Glutamatergic neuron (in vitro differentiated cells): ENCODE measurements at places on chromosomes 16 and 17.

- no peak overlapping the region for H3K4me3 ChIP-seq
- H3K27ac ChIP-seq: no peak overlapping the region
- H3K36me3 ChIP-seq: peaks cover 4% of the 10 kb centered on the region
- peaks cover 21% of the 10 kb centered on the region for H3K4me1 ChIP-seq
These were observed 394.9 kb upstream of the SALL1 start for GRCh38 chr16:51545951-51546350.

GRCh38 chr17:4852567-4853207 lies 19.5 kb downstream of the MINK1 start:
- no peaks in the 10 kb centered on the region for H3K36me3 ChIP-seq
- DNase-seq: no peak
- H3K4me3 ChIP-seq: no peak overlapping the region
- H3K4me1 ChIP-seq: peaks cover 37% of the 10 kb centered on the region
- H3K27me3 ChIP-seq: peaks cover 15% of the 10 kb centered on the region
- peak overlapping the region; percentile 9 for H3K27ac ChIP-seq

DNA sequence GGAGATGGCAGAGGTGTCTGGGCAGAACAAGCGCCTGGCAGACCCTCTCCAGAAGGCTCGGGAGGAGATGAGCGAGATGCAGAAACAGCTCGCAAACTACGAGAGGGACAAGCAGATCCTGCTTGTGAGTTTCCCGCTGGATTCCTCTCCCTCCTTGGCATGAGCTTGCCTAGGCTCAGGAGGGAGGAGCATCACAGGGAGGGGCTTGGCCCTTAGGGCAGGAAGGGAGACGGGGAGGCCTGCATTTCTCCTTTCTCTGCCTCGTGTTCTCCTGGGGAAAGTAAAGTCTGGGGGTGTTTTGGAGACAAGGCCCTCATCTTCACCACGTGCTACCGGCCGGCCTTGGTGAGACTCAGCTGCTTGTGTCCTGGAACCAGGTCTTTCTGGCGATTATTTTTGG lies 18.0 kb upstream of the DBNDD1 start:
- no peak overlapping the region for H3K4me3 ChIP-seq
- no peak for DNase-seq
- peaks cover 18% of the 10 kb centered on the region for H3K27me3 ChIP-seq

GRCh38 chr17:61816538-61816937 lies 46.8 kb downstream of the BRIP1 start:
- H3K4me1 ChIP-seq: no peaks in the 10 kb centered on the region
- no peak for DNase-seq
- H3K4me3 ChIP-seq: no peak overlapping the region
- H3K27me3 ChIP-seq: no peaks in the 10 kb centered on the region

- no peaks in the 10 kb centered on the region for H3K36me3 ChIP-seq
- no peak overlapping the region for H3K4me3 ChIP-seq
- H3K27me3 ChIP-seq: peaks cover 4% of the 10 kb centered on the region
- H3K27ac ChIP-seq: peak overlapping the region; percentile 19
These were observed 25.6 kb upstream of the CRISPLD2 start for GRCh38 chr16:84794186-84794585.

GRCh38 chr17:44012391-44012790 lies 2.4 kb downstream of the TMEM101 start:
- H3K4me3 ChIP-seq: no peak overlapping the region
- H3K27ac ChIP-seq: no peak overlapping the region
- H3K27me3 ChIP-seq: peaks cover 6% of the 10 kb centered on the region
- H3K4me1 ChIP-seq: peaks cover 3% of the 10 kb centered on the region

- H3K36me3 ChIP-seq: no peaks in the 10 kb centered on the region
- peaks cover 8% of the 10 kb centered on the region for H3K4me1 ChIP-seq
- DNase-seq: no peak
These were observed 361 bp downstream of the UQCRC2 start for GRCh38 chr16:21953541-21953902.

DNA sequence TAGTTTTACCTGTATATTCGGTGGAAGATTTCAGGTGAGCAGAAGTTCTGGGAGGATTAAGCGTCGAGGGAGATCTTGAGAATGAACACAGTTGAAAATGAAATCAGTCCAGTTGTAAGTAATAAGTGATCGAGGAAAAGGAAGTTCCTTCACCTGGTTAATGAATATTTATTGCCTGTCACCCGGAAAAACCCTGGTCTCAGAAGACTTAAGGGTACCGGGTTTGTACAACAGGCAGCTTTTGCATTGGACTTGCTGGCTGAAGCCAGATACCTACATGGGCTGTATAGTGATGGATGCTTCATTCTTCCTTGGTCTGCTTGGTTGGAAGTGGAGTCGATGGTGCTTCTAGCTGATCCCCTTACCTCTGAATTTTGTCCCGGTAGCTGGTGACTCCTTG lies 72.7 kb downstream of the PRKCA start:
- H3K27ac ChIP-seq: no peak overlapping the region
- no peak for DNase-seq
- H3K27me3 ChIP-seq: no peaks in the 10 kb centered on the region
- H3K36me3 ChIP-seq: no peaks in the 10 kb centered on the region
- H3K4me3 ChIP-seq: no peak overlapping the region
- H3K4me1 ChIP-seq: peaks cover 4% of the 10 kb centered on the region

DNA sequence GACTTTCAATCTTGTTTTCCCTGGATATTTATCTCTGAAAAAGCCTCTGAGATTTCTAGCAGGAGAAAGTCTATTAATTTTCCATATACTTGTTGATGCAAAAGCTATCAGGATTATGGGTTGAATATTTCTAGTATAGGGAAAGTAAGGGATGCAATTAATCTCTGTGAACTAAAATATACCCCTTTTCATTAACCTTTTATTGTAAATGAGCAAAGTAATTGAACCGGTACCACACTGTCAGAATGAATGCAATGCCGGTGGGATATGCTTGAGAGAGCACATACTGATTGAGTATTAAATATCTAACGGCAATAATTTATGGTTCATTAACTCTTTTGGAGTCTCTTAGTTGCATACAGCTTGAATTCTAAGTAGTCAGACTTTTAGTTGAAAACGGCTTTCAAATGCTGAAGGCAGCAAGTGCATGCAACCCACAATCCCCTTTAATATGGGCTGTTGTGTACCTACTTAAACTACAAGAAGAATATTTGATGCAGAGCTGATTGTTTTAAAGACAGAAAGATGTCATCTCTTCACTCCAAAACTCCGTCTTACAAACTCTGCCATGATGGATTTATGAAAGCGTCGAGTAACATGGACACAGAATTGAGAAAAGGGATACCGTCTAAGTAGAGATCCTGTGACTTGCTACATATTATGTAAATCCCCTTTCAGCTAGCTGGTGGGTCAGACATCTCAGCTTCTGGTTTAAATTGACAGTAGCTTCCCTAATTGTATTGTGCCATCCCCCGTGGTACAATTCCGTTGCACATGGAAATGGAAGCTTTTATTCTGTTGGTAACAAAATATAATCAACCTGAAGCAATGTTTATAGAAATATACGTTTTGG lies 141.3 kb upstream of the CDH8 start:
- no peak overlapping the region for H3K4me3 ChIP-seq
- H3K4me1 ChIP-seq: no peaks in the 10 kb centered on the region
- DNase-seq: no peak
- no peak overlapping the region for H3K27ac ChIP-seq
- no peaks in the 10 kb centered on the region for H3K36me3 ChIP-seq

DNA sequence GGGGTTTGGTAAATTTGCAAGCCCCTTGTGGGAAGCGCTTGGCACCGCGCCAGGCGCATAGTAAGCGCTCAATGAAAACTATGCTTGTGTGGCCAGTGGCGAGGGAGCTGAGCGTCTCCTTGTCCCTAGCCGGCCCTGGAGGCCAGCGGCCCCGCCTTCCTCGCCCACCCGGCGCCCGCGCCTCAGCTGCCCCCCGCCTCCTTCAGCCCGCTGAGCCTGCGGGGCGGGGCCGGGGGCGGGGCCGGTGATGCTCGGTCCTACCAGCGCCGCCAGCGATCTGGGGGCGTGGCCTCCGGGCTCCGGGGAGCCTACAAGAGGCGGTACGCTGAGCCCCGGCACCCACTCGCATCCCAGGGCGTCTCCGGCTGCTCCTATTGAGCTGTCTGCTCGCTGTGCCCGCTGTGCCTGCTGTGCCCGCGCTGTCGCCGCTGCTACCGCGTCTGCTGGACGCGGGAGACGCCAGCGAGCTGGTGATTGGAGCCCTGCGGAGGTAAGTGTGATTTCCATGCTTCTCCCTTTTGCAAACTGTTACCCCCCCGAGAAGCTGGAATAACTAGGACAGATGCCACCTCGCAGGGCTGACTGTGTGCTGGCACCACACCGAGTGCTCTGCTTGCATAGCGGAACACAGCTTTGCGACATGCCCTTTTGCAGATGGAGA lies at the start of gene CRISPLD2:
CRISPLD2 (plus strand) TSS at position 342 of the 661 bp plus-strand sequence. CDS start 18,511 bp downstream, outside the sequence.
- H3K36me3 ChIP-seq: peaks cover 6% of the 10 kb centered on the region
- H3K27ac ChIP-seq: peak within 1 kb of the TSS; percentile 65
- peaks cover 13% of the 10 kb centered on the region for H3K4me1 ChIP-seq

DNA sequence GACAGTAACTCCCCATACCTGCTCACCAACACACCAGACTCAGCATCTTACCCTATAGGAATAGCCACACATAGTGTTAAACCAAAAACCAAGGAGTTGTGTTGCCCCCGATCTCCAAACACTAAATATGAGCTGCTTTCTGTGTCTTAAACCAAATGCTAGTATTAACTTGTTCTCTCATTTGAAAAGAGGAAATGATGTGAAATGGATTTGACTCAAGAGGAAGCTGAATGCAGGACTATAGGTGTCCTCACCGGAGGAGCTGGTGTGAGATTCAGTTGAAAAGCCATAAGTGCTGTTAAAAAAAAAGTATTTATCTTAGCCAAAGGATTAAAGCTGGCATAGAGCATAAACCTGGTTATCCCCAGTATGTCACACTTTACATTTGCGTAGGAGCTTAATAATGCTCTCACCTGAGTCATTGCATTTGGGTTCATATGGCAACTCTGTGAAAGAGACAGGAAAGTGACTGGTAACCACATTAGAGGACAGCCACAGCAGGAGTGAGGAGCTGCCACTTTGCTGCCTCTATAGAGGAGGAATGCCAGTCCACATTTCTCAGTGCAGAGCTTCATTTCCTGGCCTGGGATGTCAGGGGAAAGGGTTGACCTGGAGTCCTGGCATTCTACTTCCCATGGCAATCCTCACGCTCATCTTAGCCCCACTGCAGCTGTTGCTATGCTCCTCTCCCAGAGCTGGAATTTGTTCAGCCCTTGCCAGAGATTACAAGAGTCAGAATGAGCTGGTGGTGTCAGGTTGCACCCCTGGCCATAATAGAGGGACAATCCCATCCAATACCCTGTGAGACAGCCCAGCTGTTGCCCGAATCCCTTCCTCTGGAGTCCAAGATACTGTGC lies 143.3 kb upstream of the ANKFN1 start:
- H3K4me3 ChIP-seq: no peak overlapping the region
- no peak overlapping the region for H3K27ac ChIP-seq
- H3K27me3 ChIP-seq: no peaks in the 10 kb centered on the region
- DNase-seq: no peak
- H3K36me3 ChIP-seq: no peaks in the 10 kb centered on the region

DNA sequence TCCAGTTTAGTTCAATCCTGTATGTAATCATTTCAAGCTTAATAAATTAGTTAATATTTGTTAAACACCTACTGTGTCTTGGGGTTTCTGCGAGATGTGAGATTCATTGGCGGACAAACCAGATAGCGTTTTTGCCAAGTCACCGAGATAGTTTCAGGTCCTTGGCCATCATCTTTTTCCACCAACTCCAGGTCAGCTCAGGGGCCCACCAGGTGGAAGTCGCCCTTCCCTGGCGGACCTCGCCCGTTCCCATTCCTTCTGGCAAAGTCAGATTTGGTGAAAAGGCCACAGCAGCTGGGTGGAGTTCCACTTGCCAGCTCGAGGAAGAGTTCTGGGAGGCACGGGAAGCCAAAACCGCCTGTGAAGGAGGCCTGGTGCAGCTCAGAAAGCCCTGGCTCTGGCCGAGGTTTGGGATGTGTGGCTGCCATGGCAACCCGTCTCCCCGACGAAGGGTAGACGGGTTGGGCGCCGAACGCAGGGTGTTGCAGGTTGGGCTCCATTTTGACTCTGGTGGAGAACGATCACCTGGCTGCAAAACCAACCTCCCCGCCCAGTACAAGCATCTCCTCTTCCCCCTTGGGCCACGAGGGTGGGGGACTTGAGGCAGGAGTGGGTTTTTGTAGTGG lies 39.5 kb downstream of the CMIP start:
- peaks cover 19% of the 10 kb centered on the region for H3K4me1 ChIP-seq
- H3K27me3 ChIP-seq: peaks cover 2% of the 10 kb centered on the region
- H3K4me3 ChIP-seq: no peak overlapping the region

DNA sequence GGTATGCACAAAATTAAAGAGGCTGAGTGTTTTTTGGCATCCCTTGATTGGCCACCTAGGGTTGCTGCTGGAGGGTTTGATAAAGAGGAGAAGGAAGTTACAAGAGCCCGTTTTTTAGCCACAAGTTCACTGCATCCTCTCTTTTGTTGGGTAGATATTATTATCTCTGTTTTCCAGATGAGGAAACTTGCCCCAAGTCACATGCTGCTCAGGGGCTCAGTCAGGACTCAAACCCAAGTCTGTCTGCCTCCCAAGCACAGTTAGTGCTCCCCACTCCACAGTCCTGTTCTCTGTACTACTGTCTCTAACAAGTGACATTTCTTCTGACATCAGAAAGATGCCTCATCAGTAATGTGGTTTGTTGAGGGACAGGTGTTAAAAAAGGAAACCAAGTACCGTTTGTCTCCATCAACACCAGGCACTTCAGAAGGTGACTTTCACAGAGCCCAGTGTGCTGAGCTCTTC lies 1.4 kb downstream of the NT5M start:
- DNase-seq: no peak
- H3K4me1 ChIP-seq: peaks cover 7% of the 10 kb centered on the region
- H3K36me3 ChIP-seq: no peaks in the 10 kb centered on the region

DNA sequence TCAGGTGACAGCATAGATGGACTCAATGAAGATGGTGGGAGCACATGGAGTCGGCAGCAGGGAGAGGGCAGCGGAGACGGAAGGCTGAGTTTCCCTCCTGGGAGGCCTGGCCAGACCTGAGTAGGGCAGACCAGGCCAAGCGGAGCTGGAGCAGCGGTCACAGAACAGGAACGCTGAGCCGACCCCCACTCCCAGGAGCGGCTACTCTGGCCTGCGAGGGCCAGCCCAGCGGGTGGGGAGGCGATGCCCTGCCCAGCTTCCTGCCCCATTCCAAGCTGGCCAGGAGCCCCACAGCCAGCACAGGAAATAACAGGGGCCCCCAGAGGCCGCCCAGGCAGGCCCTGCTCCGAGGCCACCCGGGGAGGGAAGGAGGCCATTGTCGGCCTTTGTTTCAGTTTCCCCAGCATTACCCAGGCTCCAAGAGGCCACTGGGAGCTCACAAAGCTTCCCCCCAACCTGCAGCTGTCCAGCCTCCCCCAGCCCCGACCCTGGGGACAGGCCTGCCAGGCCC lies 79.8 kb downstream of the ZNF423 start:
- peak overlapping the region; percentile 7 for H3K4me3 ChIP-seq
- H3K27ac ChIP-seq: peak overlapping the region; percentile 9
- peaks cover 32% of the 10 kb centered on the region for H3K4me1 ChIP-seq
- peaks cover 18% of the 10 kb centered on the region for H3K27me3 ChIP-seq
- no peaks in the 10 kb centered on the region for H3K36me3 ChIP-seq

DNA sequence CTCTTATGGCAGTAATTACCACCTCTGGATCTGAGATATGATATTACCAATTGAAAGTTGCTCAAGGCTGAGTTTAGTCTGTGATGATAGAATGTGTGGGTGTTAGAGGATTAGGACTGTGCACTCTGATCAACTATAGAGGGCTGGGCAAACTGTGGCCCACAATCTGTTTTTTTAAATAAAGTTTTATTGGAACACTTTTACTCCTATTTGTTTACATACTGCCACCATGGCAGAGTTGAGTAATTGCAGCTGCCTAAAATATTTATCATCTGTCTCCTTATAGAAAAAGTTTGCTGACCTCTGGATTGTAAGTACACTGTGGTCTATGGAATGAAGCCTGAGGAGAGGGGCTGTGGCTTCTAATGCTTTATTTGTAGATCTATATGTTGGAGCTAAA lies 71.5 kb upstream of the N4BP1 start:
- H3K36me3 ChIP-seq: no peaks in the 10 kb centered on the region
- no peak overlapping the region for H3K27ac ChIP-seq
- no peak overlapping the region for H3K4me3 ChIP-seq
- no peaks in the 10 kb centered on the region for H3K4me1 ChIP-seq
- no peak for DNase-seq
